H1 (cell line): ENCODE measurements at places on chromosomes 6 and 20. TPM values are rescaled to one million over a fixed set of nuclear protein-coding genes. Genes with fewer than 3 reads are reported as not detected.

DNA sequence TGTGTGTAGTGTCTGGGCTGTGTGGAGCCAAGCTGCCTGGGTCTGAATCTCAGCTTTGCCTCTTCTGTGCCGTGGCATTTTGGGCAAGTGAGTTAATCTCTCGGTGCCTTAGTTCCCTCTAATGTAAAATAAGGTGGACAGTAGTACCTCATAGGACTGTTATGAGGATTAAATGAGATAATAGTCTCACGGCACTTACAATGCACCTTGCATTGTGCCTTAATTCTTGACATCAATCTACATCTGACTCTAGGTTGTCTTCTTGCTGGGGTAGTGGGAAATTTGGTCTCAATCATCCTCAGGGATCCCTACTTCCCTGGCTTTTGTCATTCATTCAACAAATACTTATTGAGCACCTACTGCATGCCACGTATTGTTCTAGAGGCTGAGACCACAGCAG lies 70.7 kb upstream of the ZNFX1 start:
- DNase-seq: no peak

- no peak for DNase-seq
These were observed 305.4 kb upstream of the CHD6 start for GRCh38 chr20:41923624-41924023.

DNA sequence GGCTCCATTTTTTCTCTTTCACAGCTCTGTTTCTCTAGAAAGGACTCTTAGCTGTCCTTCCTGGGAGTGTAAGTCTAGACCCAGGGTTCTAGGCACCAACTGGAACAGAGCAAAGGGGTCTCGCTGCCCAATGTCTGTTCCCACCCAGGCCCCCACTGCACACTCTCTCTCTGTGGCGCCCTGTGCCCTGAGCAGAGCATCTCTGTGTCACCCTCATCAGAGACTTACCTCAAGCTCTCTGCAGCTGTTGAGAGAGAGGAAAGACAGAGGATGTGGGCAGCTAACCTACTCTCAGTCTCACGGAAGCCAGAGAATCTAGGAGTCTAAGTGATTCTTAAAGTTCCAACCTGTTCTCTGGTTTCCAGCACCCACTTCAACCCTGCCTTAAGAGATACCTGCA lies 9.5 kb downstream of the NCR2 start:
- DNase-seq: no peak

DNA sequence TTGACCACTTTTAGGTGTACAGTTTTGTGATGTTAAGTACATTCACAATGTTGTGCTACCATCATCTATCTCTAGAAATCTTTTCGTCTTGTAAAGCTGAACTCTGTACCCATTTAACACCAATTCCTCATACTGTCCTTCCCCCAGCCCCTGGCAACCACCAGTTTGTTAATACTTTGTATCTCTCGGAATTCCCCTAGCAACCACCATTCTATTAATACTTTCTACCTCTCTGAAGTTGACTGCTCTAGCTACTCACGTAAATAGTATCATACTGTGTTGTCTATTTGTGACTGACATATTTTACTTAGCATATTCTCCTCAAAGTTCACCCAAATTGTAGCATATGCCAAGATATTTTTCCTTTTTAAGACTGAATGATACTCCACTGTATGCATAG lies 82.3 kb upstream of the CLDN20 start:
- no peak for DNase-seq

Gene TOX2
- 3.4 TPM in 2 replicates for total RNA-seq

GRCh38 chr20:62367136-62367632 lies at the start of gene LAMA5:
Gene LAMA5, minus strand, starts transcription at chr20:62367312. Its CDS starts 67 bp downstream, at chr20:62367245.
- no peak for DNase-seq

DNA sequence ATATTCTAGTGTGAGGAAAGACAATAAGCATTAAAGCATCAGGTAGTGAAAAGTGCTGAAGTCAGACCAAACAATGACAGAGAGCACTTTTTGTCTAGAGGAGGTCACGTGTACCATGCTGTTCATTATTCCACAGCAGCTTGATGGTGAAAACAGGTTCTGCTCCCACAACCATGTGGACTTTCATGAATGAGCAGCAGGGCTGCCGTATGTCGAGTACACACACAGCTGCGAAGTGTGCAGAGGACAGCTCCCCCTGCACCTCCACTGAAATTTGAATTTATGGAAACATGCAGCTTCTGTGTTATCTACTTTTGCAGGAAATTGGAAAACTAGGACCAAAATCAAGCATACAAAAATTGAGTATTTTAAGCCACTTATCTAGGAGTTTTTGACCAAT lies 85.3 kb downstream of the MAP7 start:
- no peak for DNase-seq

Gene TFAP2C
- 5.6 and 5.8 TPM in 2 replicates for total RNA-seq

Gene CTAGE9
- not detected in 2 replicates for total RNA-seq

Gene CAGE1
- 0.09 TPM in 1 of 2 replicates, not detected in the other for total RNA-seq

DNA sequence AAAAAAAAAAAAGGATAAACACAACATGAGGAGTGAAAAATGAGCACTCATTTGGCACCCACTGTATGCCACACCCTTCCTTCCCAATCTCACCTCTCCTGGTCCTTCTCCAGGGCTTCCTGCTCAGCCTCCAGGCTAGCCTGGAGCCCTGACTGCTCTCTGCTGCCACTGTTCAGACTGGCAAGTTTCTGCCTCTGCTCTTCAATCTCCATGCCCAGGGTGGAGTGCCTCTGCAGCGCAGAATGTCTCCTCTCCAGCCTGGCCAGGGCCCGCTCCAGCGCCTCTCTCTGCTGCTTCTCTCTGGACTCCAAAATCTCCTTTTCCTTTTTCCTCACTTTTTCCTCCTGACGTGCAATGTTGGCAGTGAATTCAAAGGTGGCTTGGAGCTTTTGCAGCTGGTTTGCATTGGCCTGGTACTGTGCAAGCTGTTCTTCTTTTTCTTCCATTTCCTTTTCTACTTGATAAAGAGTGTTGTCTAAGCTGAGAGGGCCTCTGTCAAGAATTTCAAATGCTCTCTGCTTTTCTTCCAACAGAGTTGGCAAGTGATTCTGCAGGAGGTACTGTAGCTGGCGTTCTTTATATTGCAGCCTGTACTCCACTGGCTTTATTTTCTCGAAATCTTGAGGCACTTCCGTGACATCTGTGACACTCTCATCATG lies 194.4 kb downstream of the KIF16B start:
- no peak for DNase-seq

Gene NRSN1
- 0.29 and 0.78 TPM in 2 replicates for total RNA-seq

DNA sequence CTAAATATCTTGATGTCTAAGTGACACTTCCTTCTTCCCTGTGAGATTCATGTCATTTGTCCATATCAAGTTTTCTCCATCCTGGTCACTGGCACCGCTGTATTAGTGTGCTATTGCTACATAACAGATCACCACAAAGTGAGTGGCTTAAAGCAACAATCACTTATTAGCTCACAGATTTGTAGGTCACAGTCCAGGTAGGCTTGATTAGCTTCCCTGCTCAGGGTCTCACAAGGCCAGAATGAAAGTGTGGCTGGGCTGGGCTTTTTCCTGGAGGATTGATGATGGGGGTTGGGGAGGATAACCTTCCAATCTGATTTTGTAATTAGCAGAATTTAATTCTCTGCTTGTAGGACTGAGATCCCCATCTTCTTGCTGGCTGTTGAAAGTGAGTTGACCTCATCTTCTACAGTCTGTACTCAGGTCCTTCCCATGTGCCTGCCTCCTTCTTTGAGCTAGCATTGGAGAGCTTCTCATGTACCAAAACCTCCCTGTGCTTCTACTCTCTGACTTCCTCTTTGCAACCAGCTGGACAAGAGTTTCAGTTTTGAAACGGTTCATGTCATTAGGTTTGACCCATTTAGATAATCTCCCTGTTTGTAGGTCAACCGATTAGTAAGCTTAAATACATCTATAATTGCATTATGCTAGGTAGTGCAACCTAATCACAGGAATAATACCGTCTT lies 152.4 kb upstream of the MAN1A1 start:
- no peak for DNase-seq

GRCh38 chr6:22349528-22349927 lies 52.7 kb upstream of the PRL start:
- no peak for DNase-seq

Gene CST8
- total RNA-seq: not detected in 2 replicates

Gene UST
- total RNA-seq: 31.9 and 34.5 TPM in 2 replicates

GRCh38 chr20:49887251-49888211 lies 27.8 kb downstream of the SPATA2 start:
- DNase-seq: no peak

Gene TRAPPC3L
- total RNA-seq: not detected in 2 replicates

Gene BHLHE23
- total RNA-seq: 0.38 and 0.47 TPM in 2 replicates

Gene HSPA1L
- total RNA-seq: 1.6 and 1.9 TPM in 2 replicates

DNA sequence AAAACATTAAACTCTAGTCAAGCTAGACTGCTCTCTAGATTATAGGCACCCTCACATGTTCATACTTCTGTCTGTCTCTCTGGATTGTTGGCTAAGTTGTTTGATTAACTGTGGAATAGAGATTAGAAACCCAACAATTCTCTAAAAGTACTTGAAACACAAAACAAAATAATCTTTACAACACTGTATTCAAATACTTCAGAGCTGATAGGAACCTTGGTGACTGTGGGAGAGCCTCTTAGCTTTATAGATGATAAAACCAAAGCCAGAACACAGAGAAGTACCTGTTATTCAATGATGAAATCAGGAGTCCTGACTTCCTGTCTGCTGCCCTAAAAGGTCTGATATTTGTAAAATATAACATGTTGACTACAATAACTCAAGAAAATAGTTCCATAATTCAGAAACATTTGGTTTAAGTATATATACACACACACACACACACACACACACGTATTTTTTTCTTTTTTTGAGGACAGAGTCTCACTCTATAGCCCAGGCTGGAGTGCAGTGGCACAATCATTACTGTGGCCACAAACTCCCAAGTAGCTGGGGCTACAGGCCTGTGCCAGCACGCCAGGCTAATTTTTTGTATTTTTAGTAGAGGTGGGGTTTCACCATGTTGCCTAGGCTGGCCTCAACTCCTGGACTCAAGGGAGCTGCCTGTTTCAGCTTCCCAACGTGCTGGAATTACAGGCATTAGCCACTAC lies 222.0 kb downstream of the FUT9 start:
- DNase-seq: no peak

- DNase-seq: no peak
These were observed 176.6 kb downstream of the BCKDHB start for GRCh38 chr6:80282913-80283554.

GRCh38 chr20:43667341-43668132 lies 623 bp downstream of the MYBL2 start:
- DNase-seq: peak; percentile 68

GRCh38 chr6:157642736-157643135 lies 180.3 kb upstream of the SNX9 start:
- DNase-seq: no peak

GRCh38 chr20:46279103-46279502 lies 29.2 kb downstream of the CDH22 start:
- no peak for DNase-seq

DNA sequence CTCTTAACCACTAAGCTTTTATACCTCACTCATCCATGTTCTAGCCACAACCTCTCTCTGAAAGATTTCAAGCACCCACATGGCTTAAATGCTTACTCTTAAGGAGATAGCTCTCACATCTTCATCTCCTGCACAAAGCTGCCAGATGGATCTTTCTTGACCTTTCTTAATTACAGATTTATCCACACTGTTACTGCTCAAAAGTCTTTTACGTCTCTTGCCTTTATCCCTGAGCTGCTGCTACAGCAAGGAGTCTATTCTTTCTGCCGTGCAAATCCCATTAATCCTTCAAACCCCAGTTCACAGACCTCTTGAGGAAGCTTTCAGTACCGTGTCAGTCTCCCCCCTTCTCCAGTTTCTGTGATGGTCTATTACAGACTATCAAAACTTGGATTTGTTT lies 54.6 kb downstream of the B4GALT5 start:
- DNase-seq: no peak

DNA sequence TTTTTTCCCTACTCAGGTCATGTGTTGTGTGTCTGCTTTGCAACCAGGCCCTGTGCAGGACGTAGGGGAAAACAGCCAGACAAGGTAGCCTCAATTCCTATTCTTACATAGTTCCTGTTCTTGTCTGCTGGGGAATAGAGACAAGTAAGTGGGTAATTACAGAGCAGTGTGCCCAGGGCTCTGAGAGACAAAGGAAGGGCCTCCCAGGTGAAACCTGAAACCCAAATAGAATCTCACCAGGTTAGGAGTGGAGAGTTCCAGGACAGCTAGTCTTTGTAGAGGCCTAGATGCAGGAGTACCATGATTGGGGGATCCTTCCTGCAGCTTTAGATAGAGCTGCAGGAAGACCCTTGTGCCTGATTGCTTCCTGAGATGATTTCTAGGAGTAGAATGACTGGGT lies 48.4 kb downstream of the DHX35 start:
- DNase-seq: no peak

GRCh38 chr20:25229486-25230165 lies 18.3 kb upstream of the PYGB start:
- no peak for DNase-seq

Gene GJA10
- total RNA-seq: not detected in 2 replicates

DNA sequence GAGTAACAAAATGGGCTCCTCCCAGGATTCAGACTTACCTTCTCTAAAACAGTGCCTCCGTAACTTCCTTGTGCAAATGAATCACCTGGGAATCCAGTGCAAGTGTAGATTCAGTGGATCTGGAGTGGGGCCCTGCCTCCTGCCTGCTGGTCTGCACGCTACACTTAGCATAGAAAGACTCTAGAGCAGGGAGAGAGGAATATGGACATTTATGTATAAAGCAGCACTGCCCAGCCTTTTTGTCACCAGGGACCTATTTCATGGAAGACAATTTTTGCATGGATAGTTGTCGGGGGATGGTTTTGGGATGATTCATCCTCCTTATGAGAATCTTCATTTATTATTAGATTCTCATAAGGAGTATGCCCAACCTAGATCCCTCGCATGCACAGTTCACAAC lies 42.3 kb upstream of the L3MBTL3 start:
- DNase-seq: no peak

DNA sequence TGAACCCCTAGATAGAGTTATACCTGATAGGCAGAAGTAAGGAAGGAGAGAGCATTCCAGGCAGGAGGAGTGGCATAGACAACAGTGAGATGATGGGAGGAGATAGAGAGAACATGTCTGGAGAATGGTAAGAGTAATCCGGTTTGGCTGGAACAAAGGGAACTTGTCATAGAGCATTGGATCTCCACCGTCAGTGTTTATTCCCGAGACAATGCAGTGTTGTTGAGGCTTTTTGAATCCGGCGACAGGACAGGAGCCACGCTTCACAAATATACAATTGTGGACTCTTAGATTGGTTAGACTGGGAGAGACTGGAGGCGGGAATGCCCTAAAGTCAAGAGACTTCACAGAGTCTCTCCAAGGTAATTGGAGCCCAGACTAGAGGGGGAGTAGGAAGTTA lies 119.8 kb downstream of the ANKS1A start:
- DNase-seq: no peak

GRCh38 chr6:25411316-25411950 lies 132.3 kb downstream of the CARMIL1 start:
- no peak for DNase-seq

DNA sequence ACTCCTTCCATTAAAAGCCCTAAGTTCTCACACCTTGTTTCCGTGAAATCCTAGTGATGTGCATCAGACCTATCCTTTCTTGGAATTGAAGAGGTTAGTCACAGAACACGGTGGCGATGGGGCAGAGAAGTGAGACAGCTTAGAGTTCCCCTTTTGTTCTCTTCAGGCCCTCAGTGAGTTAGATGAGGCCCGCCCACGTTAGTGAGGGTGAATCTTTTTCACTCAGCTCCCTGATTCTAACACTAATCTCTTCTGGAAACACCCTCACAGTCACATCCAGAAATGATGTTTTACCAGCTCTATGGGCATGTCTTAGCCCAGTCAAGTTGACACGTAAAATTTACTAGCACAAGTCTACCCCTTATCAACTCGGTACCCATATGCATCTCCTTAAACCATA lies 172.7 kb upstream of the NOX3 start:
- no peak for DNase-seq

GRCh38 chr6:62150048-62150663 lies 135.9 kb downstream of the KHDRBS2 start:
- no peak for DNase-seq

GRCh38 chr6:127110712-127111111 lies 7.8 kb upstream of the RSPO3 start:
- DNase-seq: no peak
